Activated CD4-positive, alpha-beta T cell treated with anti-CD3 and anti-CD28 coated beads, Interleukin-2, amount 50 U/mL, for 24 hours (primary cell): ENCODE measurements at places on chromosomes 11 and 22.
A peak's percentile ranks its signal among the peaks of the same experiment; 100 is the strongest.

GRCh38 chr11:126459691-126460281 lies 104.3 kb downstream of the ST3GAL4 start:
- no peak for DNase-seq

DNA sequence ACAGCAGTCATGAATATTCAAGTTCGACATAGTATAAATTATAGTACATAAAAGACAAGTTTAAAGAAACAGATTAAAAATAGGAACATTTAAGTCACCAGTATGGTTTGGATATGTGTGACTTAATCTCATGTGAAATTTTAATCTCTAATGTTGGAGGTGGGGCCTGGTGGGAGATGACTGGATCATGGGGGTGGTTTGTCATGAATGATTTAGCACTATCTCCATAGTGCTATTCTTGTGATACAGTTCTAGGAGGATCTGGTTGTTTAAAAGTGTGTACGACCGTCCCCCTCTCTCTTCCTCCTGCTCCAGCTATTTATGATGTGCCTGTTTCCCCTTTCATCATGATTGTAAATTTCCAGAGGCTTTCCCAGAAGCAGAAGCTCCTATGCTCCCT lies 3.3 kb downstream of the KDM4E start:
- no peak for DNase-seq

GRCh38 chr11:102712137-102712536 lies 6.6 kb upstream of the MMP27 start:
- no peak for DNase-seq

GRCh38 chr22:46569848-46570695 lies 32.7 kb upstream of the CELSR1 start:
- no peak for DNase-seq

DNA sequence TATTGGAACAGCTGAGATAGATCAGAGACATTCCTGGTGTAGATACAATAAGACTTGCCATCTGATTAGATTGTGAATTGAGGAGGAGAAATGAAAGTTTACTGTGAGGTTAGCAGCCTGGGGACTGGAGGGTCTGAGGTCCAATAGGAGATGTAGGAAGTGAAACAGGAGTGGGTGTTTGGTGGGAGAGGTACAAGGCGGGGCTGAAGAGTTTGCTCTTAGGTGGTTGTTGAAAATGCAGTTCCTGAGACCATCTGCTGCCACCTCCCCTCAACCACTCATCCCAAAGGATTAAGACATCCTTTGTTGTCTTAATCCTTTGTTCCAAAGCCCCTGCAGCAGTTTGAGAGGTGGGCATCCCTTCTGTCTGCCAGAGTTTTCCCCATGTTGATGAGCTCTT lies 14.8 kb downstream of the PIWIL4 start:
- DNase-seq, result no peak

DNA sequence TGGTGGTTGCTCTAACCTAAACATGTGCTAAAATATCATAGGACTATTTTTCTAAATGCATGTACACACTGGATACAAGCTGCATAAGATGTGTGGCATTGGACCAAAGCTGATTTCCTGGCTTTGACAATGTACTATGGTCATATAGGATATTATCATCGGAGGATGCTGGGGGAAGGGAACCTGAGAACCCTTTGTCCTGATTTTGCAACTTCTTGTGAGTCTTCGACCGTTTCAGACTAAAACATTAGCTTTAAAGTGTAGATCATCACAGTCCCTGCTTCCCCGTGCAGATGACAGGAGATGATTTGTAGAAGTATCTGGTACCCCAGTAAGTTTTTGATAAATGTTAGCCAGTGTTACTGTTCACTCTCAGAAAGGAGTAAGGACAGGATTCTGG lies 554.7 kb downstream of the MIAT start:
- no peak for DNase-seq

DNA sequence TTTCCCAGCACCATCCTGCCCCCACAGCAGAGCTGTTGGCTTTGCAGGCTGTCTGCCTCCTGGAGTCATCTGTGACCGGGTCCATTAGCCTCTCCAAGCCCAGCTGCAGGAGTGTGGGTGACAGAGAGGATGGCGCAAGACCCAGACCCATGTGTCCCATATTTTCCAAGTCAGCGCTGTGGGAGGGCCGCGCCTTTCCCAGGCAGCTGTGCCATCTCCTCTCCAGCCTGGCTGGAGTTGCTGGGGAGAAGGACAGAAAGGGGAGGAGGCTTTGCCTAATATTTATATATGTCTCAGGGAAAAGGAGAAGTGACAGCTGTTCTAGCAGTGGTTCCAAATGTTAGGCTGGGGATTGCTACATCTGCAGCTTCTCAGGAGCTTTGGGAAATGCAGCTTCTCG lies 15.7 kb downstream of the DTX4 start:
- no peak for DNase-seq

- no peak for DNase-seq
These were observed 58.3 kb upstream of the VSTM5 start for GRCh38 chr11:93908689-93909088.

DNA sequence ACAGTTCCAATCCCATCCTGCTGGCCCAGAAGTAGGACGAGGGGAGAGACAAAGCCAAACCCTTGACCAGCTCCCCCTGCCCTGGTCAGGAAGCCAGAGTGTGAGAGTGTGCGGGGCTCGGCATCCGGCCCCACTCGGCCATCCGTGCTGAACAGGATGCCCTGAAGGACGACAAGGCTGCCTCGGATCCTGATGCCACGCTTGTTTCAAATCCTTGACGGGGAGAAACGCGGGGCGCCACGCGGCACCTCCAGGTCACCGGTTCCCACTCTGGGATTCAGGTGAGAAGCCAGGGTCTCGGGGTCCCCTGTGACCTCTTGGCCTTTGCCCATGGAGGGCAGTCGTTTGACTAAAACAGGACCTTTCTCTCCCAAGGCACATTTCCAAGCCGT lies 167.8 kb downstream of the BRD1 start:
- DNase-seq, result no peak

DNA sequence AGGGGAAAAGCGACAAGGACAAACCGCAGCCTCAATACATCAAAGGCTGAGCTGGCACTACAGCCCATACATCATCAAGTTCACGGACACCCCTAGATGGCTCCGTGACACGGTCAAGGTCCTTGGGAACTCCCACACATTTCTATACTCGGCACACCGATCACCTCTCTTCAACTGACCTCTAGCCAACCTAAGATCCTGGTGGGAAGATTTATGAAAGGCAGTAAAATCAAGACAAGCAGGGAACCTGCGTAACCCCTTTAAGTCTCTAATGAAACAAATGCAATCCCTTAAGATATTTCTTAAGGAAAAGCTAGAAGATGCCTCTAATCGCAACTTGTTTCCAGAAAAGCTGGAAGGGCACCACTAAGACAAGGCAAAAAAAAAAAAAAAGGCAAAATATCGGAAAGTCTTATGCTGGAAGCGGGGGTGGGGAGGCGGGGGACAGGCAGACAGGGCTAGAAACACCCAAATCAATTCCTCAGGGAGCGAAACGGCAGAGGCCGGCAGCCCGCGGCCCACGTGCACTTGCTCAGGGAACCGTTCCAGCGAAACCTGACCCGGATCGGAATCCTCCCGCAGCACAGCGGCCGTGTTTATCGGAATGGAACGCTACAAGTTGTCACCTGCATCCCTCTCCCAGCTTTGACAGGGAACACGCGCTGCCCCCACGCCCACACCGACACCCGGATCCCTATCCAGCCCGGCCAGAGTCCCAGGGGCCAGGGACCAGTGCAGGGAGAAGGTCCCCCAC lies 1.4 kb downstream of the ARHGAP20 start:
- DNase-seq, result no peak

DNA sequence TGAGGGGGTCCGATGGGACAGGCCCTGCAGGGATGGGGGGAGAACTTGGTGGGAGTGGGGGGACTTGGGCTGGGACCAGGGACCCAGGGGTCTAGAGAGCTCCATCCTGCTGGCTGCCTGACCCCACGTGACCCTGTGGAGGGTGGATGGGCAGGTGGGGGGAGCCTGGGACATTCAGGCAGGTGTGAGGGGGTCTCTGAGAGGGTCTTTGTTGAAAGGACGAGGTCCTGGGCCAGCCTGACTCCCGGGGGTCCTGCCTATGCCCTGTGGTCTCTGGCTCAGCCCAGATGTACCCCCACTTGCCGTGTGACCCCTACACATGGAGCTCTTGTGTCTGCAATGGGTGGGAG lies 7.5 kb downstream of the LRRC56 start:
- DNase-seq, result no peak

- no peak for DNase-seq
These were observed 10.1 kb upstream of the FANCF start for GRCh38 chr11:22635689-22636088.

GRCh38 chr22:46674367-46674781 lies 54.2 kb downstream of the GRAMD4 start:
- DNase-seq, result peak; percentile 95

- DNase-seq, result no peak
These were observed 23.6 kb downstream of the MYEOV start for GRCh38 chr11:69317401-69318092.

GRCh38 chr22:36934418-36935312 lies 21.2 kb downstream of the CSF2RB start:
- no peak for DNase-seq

DNA sequence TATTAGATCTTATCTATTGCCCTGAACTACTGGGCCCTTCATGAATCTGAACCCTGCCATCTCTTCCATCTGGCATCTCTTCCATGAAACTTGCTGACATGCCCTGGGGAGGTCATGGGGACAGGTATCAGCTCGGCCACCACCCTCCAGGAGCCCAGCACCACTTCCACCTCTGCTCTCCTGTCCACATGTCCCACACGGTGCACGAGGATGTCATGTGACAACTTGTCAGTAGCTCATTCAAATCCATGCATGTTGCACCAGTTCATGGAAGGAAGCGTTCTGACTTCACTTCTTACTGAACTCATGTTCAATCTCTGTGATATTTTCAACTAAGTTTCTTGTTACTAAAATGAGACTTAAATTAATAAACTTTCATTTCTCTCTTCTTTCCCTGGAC lies 16.6 kb downstream of the YPEL1 start:
- DNase-seq, result no peak

GRCh38 chr11:95924414-95924760 lies 480 bp upstream of the MTMR2 start:
- no peak for DNase-seq

DNA sequence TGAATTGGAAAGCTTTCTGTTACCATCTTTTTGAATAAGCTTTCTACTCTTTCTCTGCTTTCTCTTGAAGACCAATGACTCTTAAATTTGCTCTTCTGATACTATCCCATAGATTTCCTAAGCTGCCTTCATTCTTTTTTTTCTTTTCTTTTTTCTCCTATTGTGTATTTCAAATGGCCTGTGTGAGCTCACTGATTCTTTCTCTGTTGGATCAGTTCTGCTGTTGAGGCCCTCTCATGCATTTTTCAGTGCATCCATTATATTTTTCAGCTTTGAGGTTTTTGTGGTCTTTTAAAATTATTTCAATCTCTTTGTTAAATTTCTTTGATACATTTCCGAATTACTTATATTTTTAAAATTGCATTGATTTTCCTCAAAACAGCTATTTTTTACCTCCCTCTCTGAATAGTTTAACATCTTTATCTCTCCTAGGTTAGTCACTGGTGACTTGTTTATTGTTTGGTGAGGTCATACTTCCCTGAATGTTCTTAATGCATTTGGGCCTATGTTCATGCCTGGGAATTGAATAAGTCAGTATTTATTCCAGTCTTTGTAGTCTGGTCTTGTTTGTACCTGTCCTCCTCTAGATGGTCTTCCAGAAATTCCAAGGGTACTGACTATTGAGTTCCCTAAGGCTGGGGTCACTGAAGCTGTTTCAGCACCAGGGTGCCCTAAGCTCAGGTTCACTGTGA lies 110.6 kb upstream of the SERPIND1 start:
- no peak for DNase-seq
